Stimulated activated CD4-positive, alpha-beta T cell treated with anti-CD3 and anti-CD28 coated beads, Interleukin-12 subunit alpha, Interleukin-12 subunit beta, amount 100 ng/mL, for 4 hours (primary cell): ENCODE measurements at places on chromosomes 5 and 9.

GRCh38 chr5:40365342-40366330, 314.1 kb upstream of the PTGER4 start:
- no peak for DNase-seq

- DNase-seq: no peak
Observed at GRCh38 chr5:856531-857425, 6.0 kb upstream of the ZDHHC11 start.

DNA sequence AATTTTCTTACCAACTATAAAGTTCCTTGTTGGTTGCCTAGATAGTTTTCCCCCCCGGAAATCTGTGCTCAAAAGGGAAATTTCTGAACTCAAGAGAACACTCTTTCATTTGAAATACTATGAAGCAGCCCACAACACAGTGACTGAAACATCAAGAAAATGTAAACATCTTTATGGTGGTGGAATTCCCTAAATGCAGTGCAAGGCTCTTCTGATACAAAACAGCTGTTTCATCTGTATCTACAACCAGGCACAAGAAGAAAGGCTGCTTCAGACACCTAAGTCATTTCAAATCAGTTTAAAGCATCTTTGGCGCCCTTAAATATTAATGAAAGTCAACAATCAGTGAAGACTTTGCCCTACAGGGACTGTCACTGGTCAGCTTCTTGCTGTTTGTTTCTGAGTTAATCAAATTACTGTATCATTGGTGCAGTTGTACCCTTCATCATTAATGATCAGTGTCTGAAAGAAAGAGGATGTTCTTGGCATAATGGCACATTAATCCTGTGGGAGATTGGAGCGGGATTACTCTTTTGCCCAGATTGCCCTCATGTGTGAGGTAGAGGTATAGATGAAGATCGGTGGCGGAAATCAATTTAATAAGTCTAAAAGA, 947.0 kb downstream of the NR2F1-AS1 start:
- DNase-seq: no peak

GRCh38 chr9:92176068-92176799, 61.0 kb upstream of the SPTLC1 start:
- DNase-seq: no peak

- DNase-seq: no peak
Observed at GRCh38 chr5:1205255-1206180, 4.1 kb downstream of the SLC6A19 start.

- DNase-seq: peak; percentile 14
Observed at GRCh38 chr9:85723215-85723614, 18.5 kb downstream of the AGTPBP1 start.

DNA sequence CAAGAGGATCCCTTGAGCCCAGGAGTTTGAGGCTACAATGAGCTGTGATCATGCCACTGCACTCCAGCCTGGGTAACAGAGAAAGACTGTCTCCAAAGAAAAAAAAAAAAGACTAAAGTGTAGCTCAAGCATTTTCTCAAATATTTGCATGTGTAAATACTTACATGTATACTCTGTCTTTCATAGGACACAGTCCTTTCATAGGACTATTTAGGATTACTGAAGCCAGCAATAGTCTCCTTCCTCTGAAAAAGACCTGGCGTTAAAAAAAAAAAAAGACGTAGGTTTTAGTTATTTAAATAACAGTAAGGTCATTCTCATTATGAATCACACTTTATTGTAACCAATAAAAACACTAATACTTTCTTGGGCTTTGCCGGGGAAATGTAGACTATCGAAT, 29.9 kb downstream of the HSDL2 start:
- DNase-seq: no peak

GRCh38 chr5:178298283-178298807, 65.7 kb upstream of the PHYKPL start:
- no peak for DNase-seq

- no peak for DNase-seq
Observed at GRCh38 chr9:27248702-27249101, 48.2 kb downstream of the EQTN start.

GRCh38 chr9:22244139-22245011, 202.2 kb upstream of the DMRTA1 start:
- peak; percentile 18 for DNase-seq

GRCh38 chr9:112493393-112494137, 6.9 kb downstream of the KIAA1958 start:
- DNase-seq: no peak

DNA sequence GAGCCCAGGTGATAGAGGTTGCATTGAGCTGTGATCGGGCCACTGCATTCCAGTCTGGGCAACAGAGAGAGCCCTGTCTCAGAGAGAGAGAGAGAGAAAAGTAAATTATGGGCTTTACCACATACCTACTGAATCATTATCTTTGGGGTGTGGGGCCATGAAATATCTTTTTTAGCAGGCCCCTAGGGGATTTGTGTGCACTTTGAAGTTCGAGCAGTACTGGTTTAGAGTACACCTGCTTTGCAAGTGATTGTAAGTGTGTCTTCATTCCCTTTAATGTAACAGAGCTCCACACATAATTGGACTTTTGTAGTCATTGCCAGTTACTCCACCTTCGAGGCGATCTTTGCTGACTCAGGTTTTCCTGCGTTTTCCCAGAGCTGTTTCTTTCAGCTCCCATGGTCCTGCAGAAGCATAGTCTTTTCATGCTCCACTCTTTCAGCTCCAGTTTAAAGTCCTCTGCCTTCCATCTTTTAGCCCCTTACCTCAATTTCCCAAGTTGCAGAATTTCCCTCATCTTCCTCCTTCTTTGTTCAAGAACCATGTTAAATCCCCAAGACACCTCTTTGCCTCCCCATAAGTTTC, 24.0 kb upstream of the FRMPD1 start:
- DNase-seq: no peak

GRCh38 chr5:111922344-111922743, 165.3 kb upstream of the NREP start:
- DNase-seq: no peak

GRCh38 chr5:55030676-55031369, 6.8 kb downstream of the GZMK start:
- no peak for DNase-seq

DNA sequence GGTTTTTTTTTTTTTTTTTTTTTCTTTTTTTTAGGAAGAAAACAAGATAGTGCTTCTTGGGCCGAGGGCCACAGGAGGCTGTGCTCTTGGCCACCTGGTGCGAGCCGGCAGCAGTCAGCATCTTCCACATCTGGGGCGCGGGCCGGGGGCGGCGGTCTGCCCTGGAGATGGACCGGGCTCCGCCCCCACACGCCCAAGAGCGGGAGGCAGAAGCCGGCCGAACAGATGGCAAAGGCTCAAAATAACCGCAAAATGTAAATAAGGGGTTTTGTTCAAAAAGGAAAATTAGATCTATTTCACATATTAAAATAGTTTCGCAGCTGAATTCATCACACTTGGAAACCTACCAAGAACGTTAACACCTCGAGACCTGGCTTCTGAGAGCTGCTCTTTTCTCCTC, 51.5 kb upstream of the UBAC1 start:
- no peak for DNase-seq

- no peak for DNase-seq
Observed at GRCh38 chr5:30050056-30050815, 1143.2 kb upstream of the CDH6 start.

DNA sequence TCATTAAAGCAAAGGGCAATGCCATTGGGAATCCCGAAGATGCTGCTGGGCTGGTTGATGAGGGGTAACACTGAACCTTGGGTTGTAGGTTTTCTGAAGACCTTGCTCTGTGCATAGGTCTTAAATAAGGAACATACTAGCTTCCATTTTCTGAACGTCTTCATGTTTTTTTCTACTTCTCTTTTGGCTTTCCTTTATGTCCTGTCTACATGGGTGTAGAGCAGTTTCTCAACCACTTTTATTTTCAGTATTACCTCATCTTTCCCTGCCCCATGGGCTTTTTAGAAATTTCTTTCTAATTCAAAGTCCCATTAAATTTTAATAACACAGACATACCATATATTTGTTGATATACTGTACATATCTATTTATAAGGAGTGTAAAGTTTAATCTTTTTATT, at the start of gene IFNA14:
TSS of gene IFNA14 (minus strand) at position 95 of the 400 bp plus-strand sequence. CDS start at position 25, 70 bp downstream.
- no peak for DNase-seq

GRCh38 chr5:119808474-119808873, 179.1 kb downstream of the FAM170A start:
- no peak for DNase-seq

DNA sequence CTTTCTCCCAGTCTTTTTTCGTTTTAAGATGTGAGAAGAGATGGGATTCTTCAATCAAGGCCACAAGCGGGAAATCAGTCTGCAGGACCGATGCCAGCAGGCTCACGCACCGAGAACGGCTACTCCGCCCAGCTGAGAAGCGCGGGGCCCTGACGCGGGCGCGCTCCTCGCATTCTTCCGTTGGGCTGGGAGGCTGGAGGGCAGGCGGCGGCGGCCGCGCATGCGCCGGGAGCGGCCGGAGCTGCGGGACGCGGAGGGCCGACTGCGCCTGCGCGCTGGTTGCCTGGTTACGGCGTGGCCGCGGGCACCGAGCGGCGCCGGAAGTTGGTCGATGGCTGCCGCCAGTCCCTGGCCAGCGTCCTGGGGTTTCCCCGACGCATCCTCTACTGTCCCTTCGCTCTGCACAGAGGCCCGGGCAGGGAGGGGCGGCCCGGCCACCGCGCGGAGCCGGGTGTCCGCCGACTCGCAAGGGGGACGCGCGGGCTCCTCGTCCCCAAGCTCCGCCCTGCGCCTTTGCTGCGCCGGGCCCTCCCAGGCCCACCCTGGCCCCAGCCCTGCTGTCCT, 831 bp upstream of the SEC16A start:
- peak; percentile 96 for DNase-seq

GRCh38 chr5:53219610-53220009, 110.1 kb upstream of the MOCS2 start:
- no peak for DNase-seq

- DNase-seq: no peak
Observed at GRCh38 chr9:93509084-93509483, 55.7 kb upstream of the FAM120AOS start.

DNA sequence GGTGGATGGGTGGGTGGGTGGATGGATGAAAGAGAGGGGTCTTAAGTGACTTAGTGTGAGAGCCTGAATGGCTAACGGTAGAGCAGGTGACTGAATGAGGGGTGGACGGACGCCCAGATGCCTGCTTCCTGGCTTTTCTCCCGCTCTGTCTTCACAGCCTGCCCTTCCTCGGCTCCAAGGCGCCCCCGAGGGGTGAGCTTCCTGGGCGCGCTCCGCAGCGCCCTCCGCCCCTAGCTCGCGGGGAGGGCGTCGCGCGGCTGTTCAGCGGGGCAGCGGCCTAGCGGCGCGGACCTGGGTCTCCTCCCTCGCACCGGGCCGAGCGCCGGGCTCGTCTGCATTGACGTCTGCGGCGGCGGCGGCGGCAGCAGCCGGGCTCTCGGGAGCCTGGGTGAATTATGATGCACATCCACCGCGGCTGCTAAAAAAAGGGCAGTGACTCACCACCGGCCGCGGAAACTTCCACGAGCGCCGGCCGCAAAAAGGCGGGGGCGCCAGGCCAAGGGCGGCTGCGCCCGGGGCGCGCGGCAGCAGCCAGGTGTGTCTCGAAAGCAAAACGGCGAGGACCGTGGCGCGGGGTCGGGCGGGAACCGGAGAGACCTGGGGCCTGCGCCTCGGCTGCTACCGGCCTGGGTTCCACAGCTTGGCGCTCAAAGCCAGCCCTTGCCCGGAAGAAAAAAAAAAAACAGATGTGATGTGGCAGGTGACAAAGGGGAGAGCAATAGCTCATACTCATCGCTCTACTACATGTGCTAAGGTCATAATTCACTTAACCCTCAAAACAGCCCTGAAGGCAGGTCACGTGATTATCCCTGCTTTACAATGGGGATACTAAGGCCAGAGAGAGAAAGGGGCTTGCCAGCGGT, 143.0 kb upstream of the ADRA1B start:
- peak; percentile 76 for DNase-seq

DNA sequence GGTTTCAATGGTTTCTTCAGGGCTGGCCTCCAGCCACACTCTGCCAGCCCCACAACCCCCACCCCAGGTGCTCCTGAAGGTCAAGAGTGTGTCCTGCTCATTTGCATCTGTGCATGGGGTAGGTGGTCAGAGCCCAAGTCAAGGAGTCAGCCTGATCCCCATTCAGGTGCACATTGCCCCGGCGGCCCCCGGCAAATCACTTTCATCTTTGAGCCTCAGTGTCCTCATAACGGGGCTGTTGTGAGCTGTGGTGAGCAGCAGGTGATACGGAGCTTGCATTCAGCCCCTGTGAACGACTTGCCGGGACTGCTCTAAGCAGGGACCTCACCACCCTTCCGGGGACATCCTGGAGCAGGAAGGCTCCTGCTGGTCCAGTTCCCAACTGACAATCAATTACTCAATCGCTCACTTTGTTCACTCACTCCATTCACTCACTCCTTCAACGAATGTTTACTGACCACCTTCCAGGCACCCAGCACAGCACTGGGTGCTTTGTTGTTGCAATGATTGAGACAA, 93.2 kb upstream of the CPEB4 start:
- DNase-seq: no peak

DNA sequence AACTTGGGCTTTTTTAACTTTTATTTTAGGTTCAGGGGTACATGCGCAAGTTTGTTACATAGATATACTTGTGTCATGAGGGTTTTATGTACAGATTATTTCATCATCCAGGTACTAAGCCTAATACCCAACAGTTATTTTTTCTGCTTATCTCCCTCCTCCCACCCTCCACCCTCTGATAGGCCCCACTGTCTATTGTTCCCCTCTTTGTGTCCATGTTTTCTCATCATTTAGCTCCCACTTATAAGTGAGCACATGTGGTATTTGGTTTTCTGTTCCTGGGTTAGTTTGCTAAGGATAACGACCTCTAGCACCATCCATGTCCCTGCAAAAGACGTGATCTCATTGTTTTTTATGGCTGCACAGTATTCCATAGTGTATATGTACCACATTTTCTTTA, 172.1 kb downstream of the SNCAIP start:
- no peak for DNase-seq

DNA sequence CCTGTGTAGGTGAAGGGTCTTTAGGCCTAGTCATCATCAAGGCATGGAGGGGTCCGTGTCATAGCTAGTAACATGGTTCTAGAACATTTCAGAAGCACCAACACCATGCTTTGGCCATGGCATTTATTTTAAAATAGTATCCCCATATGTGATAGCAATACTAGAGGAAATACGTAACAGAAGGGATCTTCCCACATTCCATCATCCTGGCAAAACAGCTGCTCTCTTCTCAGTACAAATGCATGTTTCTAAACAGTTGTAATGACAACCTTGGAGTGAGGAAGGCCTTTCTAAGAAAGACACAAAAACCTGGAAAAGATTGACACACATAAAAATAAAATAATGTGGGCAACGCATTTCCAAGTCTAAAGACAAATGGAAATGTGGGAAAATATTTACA, 97.6 kb downstream of the GADD45G start:
- no peak for DNase-seq

GRCh38 chr5:56760723-56761122, 54.6 kb upstream of the MAP3K1 start:
- DNase-seq: no peak

GRCh38 chr9:6708732-6709131, 49.0 kb upstream of the KDM4C start:
- DNase-seq: no peak
